ENCODE measurements at places on chromosomes 16 and 17. TPM values are rescaled to one million over a fixed set of nuclear protein-coding genes. Genes with fewer than 3 reads are reported as not detected.
A peak's percentile ranks its signal among the peaks of the same experiment; 100 is the strongest.

DNA sequence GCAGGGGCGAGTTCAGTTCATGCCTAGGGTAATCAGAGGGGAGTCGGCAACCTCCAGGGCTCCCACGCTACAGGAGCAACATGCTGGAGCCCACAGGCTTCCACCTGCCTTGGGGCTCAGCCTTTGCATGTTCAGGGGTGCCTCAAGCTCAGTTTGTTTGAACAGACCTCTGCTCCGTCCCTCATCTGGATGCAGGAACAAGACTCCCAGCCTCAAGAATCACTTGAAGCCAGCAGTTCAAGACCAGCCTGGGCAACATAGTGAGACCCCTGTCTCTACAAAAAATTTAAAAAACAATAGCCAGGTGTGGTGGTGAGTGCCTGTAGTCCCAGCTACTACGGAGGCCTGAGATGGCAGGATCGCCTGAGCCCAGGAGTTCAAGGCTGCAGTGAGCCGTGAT is 4.9 kb upstream of the HSD11B2 start:
- DNase-seq: no peak
- no peaks in the 10 kb centered on the region for H3K36me3 ChIP-seq
- H3K4me1 ChIP-seq: peaks cover 4% of the 10 kb centered on the region
- H3K4me3 ChIP-seq: no peak overlapping the region
- peaks cover 44% of the 10 kb centered on the region for H3K27me3 ChIP-seq
- no peak overlapping the region for H3K27ac ChIP-seq

- DNase-seq: no peak
- no peak overlapping the region for H3K27ac ChIP-seq
- no peaks in the 10 kb centered on the region for H3K27me3 ChIP-seq
- H3K36me3 ChIP-seq: no peaks in the 10 kb centered on the region
Measured at GRCh38 chr16:8880839-8881510, 1.2 kb upstream of the LITAFD start.

- no peak overlapping the region for H3K27ac ChIP-seq
- H3K4me1 ChIP-seq: no peaks in the 10 kb centered on the region
- no peak overlapping the region for H3K4me3 ChIP-seq
- DNase-seq: no peak
Measured at GRCh38 chr17:11279776-11280344, 38.8 kb downstream of the SHISA6 start.

GRCh38 chr16:65658349-65658748 is 536.5 kb upstream of the CDH11 start:
- no peaks in the 10 kb centered on the region for H3K27me3 ChIP-seq
- peaks cover 36% of the 10 kb centered on the region for H3K4me1 ChIP-seq
- H3K4me3 ChIP-seq: peak overlapping the region; percentile 8
- no peaks in the 10 kb centered on the region for H3K36me3 ChIP-seq
- DNase-seq: peak; percentile 98
- peak overlapping the region; percentile 79 for H3K27ac ChIP-seq

GRCh38 chr16:64866021-64866420 is 255.8 kb downstream of the CDH11 start:
- H3K4me3 ChIP-seq: no peak overlapping the region
- H3K27me3 ChIP-seq: no peaks in the 10 kb centered on the region
- DNase-seq: peak; percentile 39

DNA sequence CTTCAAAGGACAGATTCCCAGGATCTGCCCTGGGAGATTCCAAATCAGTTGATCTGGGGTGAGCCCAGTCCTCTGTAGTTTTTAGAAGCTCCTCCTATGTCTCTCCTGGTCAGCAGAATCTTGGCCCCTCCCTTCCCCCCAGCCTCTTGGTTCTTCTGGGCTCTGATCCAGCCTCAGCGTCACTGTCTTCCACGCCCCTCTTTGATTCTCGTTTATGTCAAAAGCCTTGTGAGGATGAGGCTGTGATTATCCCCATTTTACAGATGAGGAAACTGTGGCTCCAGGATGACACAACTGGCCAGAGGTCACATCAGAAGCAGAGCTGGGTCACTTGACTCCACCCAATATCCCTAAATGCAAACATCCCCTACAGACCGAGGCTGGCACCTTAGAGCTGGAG is 840 bp upstream of the CDH5 start:
- DNase-seq: peak; percentile 10
- no peak overlapping the region for H3K27ac ChIP-seq

GRCh38 chr17:74153821-74154430 is 49.6 kb upstream of the RPL38 start:
- no peak for DNase-seq
- no peak overlapping the region for H3K4me3 ChIP-seq
- H3K27me3 ChIP-seq: no peaks in the 10 kb centered on the region
- no peaks in the 10 kb centered on the region for H3K36me3 ChIP-seq
- H3K27ac ChIP-seq: no peak overlapping the region
- no peaks in the 10 kb centered on the region for H3K4me1 ChIP-seq

DNA sequence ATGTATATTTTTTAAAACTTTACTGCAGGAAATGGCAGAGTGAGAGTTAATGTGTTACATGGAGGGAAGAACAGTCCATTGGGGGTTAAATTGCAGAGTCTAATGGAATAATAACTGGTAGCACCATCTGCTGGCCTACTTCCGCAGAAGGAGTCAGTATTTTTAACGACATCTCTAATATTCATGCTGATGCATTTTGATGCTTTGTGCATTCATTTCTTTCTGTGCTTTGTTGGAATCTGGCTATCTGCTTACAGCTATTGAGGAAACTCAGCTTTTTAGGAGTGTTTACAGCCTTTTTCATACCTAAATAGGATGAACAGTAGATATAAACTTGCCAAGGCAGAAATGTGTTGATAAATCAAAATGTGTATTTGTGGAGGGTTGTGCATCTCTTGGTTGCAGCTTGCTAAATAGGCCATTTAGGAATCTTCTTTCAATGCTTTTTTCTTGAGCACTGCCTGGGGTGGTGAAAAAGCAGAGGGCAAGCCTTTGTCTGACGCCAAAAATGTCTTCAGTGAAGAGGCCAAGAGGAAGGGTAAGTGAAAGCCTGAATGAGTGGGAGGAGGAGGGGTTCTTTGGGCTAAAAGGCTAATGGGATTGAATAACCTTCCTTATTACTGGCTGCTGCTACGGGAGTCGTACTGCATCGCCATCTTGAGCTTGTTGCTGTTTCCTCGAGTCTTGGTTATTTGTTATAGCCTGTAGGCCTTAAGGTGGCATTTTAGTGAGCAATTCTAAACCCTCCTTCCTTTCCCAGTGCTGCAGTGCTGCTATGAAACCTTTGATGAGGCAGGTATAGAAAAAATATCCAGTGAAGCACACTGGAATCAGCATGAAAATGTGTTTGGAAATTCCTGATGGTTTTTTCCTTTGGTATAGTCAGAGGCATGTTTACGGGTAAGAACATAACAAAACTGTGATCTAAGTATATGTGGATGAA is 153.3 kb downstream of the CHD9 start:
- no peaks in the 10 kb centered on the region for H3K27me3 ChIP-seq
- DNase-seq: peak; percentile 84
- no peaks in the 10 kb centered on the region for H3K36me3 ChIP-seq
- peaks cover under 1% of the 10 kb centered on the region for H3K4me1 ChIP-seq
- peak overlapping the region; percentile 74 for H3K4me3 ChIP-seq

- no peaks in the 10 kb centered on the region for H3K27me3 ChIP-seq
- H3K4me3 ChIP-seq: no peak overlapping the region
- H3K27ac ChIP-seq: no peak overlapping the region
Measured at GRCh38 chr17:79154446-79154845, 79.8 kb downstream of the ENGASE start.

- peaks cover 2% of the 10 kb centered on the region for H3K27me3 ChIP-seq
- DNase-seq: no peak
- no peaks in the 10 kb centered on the region for H3K4me1 ChIP-seq
- no peak overlapping the region for H3K27ac ChIP-seq
Measured at GRCh38 chr16:54128629-54129234, 157.9 kb downstream of the IRX3 start.

GRCh38 chr17:12252462-12252861 is 231.8 kb downstream of the MAP2K4 start:
- H3K27me3 ChIP-seq: peaks cover 4% of the 10 kb centered on the region
- DNase-seq: no peak
- no peak overlapping the region for H3K4me3 ChIP-seq
- H3K36me3 ChIP-seq: no peaks in the 10 kb centered on the region

COPZ2 gene
- 25.1 TPM for total RNA-seq

Data from astrocyte (in vitro differentiated cells and primary cell).